PC-9 (cell line): ENCODE measurements at places on chromosomes 5 and 9. TPM values are rescaled to one million over a fixed set of nuclear protein-coding genes. Genes with fewer than 3 reads are reported as not detected.

The CCL27 gene
- 0.44 and 0.98 TPM in 2 replicates for total RNA-seq

The SLC1A1 gene
- 2.9 and 3.1 TPM in 2 replicates for total RNA-seq

The BTNL8 gene
- not detected in 2 replicates for total RNA-seq

- no peaks in the 10 kb centered on the region for H3K4me1 ChIP-seq
- H3K27me3 ChIP-seq: peaks cover 12% of the 10 kb centered on the region
- H3K4me3 ChIP-seq: no peak overlapping the region
- no peak overlapping the region for H3K27ac ChIP-seq
Measured at GRCh38 chr5:175109058-175109755, 334.8 kb downstream of the DRD1 start.

DNA sequence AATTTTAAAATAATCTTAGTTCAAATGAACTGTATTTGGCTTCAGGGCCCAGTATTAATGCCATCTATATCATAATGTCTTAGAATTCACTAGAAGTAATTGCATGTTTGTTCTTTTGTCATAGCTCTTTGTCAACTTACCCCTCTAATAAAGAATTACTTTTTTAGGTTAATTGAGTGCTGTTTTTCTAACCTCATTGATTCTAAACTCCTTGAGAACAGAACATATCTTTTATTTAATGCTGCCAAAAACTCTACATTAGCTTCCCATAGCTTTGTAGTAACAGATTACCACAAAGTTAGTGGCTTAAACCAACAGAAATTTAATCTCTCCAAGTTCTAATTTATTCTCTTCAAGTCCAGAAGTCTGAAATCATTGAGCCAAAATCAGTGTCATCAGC lies 242.4 kb downstream of the LURAP1L start:
- no peak for DNase-seq
- H3K36me3 ChIP-seq: no peaks in the 10 kb centered on the region
- H3K4me1 ChIP-seq: no peaks in the 10 kb centered on the region
- H3K4me3 ChIP-seq: no peak overlapping the region

DNA sequence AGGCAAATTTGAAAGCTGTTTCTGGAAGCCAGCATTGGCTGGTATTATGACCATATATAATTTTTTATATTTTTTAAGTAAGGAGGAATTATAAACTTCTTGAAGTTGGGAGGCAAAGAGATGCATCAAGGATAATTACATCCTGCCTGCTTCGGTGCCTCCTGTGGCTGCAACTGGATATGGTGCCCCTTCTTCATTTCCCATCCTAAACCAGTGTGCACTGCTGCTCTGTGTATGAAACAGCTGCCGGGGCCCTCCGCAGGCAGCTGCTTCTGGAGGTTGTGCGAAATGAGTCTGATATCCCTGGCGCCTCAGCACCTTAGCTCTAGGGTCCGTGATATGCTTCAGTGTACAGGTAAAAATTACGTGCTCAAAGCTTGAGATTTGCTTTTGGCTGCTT lies 304.2 kb downstream of the ENC1 start:
- H3K4me1 ChIP-seq: peaks cover 7% of the 10 kb centered on the region
- no peaks in the 10 kb centered on the region for H3K27me3 ChIP-seq
- no peaks in the 10 kb centered on the region for H3K36me3 ChIP-seq
- H3K27ac ChIP-seq: no peak overlapping the region
- no peak for DNase-seq
- no peak overlapping the region for H3K4me3 ChIP-seq

DNA sequence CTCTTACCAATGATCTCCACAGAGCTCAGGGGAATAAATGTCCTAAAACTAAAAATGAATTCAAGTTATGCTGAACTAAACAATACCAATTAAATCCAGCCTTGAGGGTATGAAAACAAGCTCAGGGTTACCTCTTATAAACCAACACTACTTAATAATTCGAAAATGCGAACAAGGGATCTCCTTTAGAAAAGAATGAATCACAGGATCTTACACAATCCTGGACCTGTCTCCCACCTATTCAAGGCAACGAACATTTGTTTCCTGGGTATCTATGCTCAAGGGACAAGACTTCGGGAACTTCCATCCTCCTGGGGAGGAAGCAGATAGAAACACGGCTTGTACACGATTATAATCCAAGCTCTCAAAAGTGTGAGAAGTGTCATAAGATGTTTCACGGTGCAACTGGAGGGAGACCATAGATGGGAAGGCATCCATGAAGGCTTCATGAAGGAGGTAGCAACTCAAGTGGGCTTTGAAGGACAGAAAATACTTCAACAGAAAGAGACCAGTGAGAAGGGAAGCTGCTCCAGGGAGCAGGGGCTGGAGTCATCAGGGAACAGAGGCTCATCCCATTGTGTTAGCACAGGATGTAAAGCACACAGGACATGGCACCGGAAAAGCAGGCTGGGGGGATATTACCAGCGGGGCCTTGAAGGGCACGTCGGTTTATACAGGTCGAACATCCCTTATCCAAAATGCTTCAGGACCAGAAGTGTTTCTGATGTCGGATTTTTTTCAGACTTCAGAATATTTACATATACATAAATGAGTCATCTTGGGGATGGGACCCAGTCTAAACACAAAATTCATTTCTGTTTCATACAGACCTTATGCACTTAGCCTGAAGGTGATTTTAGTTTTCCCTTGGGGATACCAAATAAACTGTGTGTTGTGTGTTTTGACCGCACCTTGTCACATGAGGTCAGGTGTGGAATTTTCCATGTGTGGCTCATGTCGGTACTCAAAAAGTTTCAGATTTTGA lies 87.4 kb downstream of the TLE1 start:
- peaks cover 34% of the 10 kb centered on the region; the same call in 1 of the 2 replicates for H3K36me3 ChIP-seq
- DNase-seq: no peak
- H3K27me3 ChIP-seq: no peaks in the 10 kb centered on the region
- peaks cover 8% of the 10 kb centered on the region for H3K4me1 ChIP-seq
- no peak overlapping the region for H3K4me3 ChIP-seq
- H3K27ac ChIP-seq: no peak overlapping the region

DNA sequence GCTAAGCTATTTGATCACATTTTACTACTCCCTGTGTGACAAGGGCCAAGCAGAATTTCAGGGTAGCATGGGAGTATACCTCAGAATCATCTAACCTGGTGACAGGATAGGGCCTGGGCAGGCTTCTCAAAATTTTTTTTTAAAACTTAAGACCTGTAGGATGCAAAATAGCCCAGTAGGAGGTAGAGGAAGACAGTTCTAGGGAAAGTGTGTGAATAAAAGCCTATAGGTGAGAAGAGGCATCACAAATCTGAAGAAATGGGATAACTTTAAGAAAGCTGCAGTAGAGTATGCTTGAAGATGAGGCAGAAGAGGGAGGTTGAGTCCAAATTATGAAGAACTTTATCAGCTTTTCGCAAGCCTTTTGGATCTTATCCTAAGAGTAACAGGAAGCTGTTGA lies 32.3 kb downstream of the CNTRL start:
- no peak for DNase-seq
- H3K36me3 ChIP-seq: no peaks in the 10 kb centered on the region
- no peak overlapping the region for H3K4me3 ChIP-seq
- no peaks in the 10 kb centered on the region for H3K27me3 ChIP-seq
- H3K27ac ChIP-seq: no peak overlapping the region

DNA sequence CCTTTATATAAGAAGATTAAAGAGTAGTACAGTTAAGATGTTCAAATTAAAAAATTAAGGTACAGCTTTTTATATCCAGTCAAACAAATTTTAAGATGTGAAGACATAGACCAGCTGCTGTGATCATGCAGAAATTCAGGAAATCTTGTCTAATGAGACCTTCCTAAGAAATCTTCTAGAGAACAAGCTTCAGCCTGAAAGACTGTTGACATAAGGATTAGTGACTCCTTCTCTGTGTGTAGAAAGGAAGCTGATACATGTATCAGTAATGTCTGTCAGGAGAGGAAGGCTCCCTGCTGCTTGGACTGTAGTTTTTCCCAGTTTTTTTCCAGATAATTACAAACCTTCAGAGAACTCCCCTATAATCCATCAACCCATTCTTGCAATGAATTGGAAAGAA lies 75.8 kb upstream of the PCSK5 start:
- H3K27me3 ChIP-seq: no peaks in the 10 kb centered on the region
- no peaks in the 10 kb centered on the region for H3K36me3 ChIP-seq
- no peak overlapping the region for H3K27ac ChIP-seq
- no peak overlapping the region for H3K4me3 ChIP-seq
- DNase-seq: no peak
- H3K4me1 ChIP-seq: no peaks in the 10 kb centered on the region
